ENCODE measurements at places on chromosomes 4 and X.

DNA sequence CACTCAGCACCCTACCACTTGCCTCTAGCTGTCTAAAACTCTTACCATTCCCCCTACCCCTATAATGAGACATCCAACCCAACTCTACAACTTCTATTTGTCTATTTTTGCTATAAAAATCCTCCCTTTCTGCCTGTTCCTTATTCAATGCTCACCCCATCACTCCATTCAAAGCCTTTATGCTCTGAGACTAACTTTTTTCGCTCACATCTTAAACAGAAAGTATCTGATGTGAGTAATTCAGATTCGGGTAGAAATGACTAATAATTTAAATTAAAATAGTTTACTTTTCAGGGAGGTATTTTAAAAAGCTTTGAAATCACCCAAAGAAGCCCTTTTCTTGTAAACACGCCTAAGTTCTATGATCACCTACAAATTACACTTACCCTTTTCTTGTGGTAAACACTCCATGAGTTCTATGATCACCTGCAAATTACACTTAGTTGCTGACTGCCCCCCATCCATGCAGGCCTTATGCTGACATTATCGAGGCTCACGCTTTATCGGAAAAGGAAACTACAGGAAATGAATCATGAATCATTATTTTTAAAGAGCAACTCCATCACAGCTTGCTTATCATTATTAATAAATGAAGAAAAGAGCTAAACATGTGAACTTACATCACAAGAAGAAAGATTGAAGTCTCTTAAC lies 168.7 kb upstream of the PPP1R2C start:
- no peak for DNase-seq

GRCh38 chr4:85681221-85681657 lies 206.3 kb downstream of the ARHGAP24 start:
- no peak for DNase-seq

DNA sequence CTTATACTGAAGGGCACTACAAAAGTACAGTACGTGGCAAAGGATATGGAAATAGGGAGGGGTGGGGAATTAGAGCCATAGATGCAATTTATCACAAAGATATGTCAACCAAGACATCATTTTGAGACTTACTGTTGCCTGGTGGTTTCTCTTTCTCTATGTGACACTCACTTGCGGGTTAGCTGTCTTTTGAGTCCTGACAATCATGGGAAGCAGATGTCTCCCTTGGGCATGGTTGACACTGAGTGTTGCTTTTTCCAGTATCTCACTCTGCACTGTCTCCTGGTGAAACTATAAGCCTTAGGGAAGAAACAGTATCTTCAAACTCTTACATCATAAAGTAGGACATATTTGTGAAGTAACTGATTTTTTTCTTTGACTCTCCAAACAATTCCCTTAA lies 383.5 kb upstream of the LCORL start:
- no peak for DNase-seq

DNA sequence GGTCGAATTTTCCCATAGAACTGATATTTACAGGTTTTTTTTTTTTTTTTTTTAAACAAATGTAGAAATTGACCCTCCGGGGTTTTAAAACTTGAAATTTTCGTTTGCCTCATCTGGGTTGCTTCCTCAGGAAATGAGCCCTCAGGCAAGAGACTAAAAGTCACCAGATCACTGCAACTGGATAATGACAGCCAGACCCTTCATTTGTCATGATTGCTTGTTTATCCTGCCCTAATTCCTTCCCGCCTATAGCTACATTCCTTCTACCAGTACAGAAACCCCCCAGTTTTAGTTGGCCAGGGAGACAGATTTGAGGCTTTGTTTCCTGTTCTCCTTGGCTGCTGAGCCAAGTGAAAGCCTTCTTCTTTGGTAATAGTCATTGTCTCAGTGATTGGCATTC lies 44.0 kb upstream of the IGFBP7 start:
- DNase-seq = no peak

- no peak for DNase-seq
These were observed 4.1 kb downstream of the FOXO4 start for GRCh38 chrX:71099736-71100135.

- no peak for DNase-seq
These were observed 19.9 kb downstream of the MRFAP1 start for GRCh38 chr4:6660430-6660829.

- DNase-seq = no peak
These were observed 26.7 kb downstream of the TBC1D9 start for GRCh38 chr4:140729344-140730049.

- DNase-seq = no peak
These were observed 145.6 kb downstream of the AMELX start for GRCh38 chrX:11438767-11439166.

DNA sequence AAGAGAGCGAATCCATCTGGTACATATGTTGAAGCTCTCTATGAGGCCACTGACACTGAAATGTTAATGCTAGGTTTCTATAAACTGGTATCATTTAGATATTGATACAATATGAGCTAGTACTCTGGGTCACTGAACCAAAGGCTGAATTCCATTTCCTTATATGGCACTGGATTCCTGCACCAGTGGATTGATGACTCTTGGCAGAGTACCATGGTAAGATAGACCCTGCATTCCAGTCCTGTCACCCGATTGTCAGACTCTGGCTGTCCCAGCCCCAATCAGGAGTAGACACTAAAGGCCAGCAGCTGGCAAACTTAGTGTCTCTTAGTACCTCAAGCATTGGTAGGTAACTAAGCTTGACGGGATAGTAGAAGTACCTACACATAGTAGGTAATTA lies 44.0 kb upstream of the EOLA2 start:
- DNase-seq = no peak

GRCh38 chrX:153867139-153867538 lies 18.8 kb downstream of the L1CAM start:
- no peak for DNase-seq

DNA sequence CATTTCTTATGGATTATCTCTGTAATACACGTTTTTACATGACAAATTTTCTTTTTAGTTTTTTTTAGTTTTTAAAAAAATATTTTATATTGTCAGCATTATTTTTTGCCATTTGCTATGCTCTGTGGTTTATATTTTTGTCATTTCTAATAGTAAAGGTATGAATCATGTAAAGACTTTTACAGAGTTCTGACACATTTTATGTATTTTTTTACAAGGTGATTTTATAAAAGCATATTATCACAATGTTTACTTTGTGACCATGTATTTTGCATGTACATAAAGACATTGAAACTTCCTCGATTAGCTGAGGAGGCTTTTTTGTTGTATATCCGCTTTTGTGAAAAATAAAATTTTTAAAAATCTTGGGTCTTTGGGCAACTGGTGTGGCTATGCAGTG lies 1705.1 kb downstream of the PCDH7 start:
- no peak for DNase-seq

GRCh38 chrX:133190877-133191738 lies 27.0 kb downstream of the TFDP3 start:
- DNase-seq = no peak

DNA sequence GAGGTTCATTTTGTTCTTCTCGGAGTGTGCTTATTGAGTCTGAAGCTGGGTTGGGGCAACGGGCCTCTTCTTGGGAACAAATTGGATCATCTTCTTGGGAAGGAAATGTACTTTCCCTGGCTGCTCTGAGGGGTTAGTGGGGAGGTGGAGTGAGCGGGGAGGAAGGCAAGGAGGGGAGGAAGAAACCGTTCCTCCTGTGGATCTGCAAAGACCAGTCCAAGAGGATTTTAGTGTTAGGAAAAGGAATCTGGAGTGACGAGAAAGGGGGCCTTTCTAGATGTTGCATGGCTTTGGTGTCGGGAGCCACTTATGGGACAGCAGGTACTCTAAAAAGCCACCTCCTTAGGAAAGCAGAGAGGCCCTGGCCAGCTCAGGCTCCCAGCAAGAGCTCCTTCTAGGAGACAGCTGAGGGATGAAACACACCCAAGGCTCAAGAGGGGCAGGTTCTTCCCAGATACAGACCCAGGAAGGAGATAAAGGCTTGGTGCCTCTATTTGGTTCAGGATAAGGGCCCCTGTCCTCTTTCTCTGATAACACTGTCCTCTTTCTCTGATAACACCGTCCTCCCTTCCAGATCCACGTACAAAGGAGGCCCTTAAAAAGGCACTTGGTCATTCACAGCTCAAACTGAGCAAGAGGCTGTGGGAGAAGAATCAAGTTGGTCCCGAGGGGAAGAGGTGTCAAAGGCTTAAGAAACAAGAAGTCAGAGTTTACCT lies 451 bp downstream of the SOD3 start:
- no peak for DNase-seq

DNA sequence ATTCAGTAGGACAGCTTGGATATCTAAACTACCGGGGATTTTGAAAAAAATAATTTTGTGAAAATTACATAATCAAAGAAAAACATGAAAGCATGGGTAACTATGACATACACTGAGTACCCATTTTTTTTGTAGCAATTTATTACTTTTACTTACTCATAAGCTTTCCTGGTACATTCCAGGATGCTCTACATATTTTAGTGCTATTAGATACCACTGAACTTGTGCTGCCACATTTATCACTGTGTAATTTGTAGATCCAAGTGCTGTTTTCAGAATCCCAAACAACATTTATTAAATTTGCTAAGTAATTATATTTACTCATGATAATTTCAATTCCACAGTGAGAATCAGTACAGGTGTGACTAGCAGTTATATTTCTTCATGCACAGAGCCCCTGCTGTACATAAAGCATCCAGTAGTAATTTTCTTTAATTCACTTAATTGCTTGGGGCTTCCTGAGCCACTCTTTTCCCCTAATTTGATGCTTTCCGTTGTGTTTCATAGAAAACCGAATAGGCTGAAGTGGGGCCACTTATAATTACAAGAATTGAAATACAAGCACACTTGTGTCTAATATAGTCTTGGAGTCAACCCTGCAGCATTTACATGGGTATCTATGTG lies 2254.4 kb downstream of the ARAP2 start:
- DNase-seq = no peak

DNA sequence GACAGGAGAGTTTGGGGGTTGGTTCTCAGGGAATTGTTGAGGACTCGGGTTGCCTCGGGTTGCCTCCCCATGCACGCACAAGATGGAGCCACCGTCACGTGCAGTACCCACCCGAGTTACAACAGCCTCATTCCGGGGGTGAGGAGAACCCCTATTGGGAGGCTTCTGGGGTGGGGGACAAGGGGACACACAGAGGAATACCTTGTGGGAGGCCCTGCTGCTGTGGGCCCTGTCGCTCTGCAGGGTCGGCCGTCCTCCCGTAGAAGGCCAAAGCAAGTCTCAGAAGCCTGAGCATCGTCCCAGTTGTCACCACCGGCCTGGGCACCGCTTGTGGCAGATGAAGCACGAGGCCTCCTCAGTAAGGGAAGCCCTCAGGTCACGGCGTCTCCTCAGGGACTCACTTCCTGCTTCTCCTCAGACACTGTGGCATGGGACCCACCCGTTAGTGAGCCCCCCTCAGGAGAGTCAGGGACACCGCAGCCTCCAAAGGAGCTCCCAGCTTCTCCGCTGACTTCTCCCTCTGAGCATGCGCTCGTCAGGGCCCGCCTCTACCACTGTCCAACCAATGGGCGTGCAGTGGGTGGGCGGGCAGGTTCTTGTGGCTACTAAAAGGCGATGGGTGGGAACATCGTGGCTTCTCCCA lies at the start of gene CT55:
TSS of gene CT55 (minus strand) at position 522 of the 643 bp plus-strand sequence. CDS start at position 295, 227 bp downstream.
- no peak for DNase-seq

DNA sequence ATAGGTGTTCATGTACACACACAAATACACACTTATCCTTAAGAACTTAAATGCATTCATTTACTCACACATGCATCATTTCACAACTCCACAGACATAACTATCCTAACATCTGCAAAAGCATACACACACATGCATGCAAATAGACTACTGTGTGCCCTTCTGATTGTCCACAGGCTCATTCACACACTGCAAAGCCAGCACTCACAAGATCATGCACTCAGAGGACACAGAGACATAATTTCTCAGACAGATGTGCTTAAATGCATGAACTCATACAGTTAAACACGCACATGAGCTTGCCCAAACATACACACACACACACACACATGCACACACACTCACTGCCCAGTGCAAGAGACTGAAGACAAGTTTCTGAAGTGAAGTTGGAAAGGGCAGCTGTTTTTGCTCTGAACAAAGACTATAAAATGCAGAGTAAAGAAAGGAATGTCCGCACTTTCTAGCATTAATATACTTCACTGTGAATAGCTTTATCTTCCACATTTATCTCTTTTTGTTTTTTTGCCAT lies 1018.0 kb upstream of the HS3ST1 start:
- DNase-seq = no peak

GRCh38 chrX:38864165-38864564 lies 62.9 kb downstream of the MID1IP1 start:
- no peak for DNase-seq

GRCh38 chrX:9340598-9341290 lies 124.1 kb upstream of the TBL1X start:
- peak; percentile 39 for DNase-seq

DNA sequence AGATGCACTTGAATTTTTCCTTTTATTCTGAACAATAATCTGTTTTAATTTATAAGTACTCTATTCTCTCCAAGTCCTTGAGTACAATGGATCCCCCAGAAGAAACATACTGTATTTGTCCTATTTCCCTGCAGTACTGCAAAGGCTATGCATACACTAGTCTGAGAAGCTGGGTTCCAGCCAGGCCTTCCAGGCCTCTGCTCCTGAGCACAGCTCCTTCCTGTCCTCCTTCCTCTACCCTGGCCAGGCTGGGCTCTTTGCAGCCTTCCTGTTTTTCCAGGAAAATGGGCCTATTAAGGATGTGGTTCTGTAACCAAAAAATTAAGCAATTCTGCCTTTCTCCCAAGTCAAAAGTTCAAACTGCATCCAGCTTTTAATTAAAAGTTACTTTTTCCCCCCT lies 68.0 kb upstream of the STIM2 start:
- no peak for DNase-seq

DNA sequence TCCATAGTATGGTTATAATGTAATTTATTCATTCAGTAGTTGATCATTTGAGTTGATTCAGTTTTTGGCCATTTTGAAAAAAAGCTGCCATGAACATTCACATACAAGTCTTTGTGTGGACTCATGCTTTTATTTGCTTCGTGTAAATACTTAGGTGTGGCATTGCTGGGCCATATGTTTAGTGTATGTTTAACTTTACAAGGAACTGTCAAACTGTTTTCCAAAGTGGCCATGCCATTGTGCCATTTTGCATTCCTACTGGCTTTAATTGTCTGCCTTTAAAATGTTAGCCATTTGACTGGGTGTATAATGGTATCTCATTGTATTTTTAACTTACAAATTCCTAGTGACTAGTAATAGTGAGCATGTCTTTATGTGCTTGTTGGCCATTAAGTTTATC lies 8.8 kb downstream of the MTM1 start:
- DNase-seq = no peak

- no peak for DNase-seq
These were observed 231.0 kb downstream of the PRDM5 start for GRCh38 chr4:120691536-120691935.

- no peak for DNase-seq
These were observed 121.3 kb downstream of the GPR143 start for GRCh38 chrX:9644335-9644734.

- no peak for DNase-seq
These were observed 100.5 kb downstream of the CLNK start for GRCh38 chr4:10584042-10584441.

- no peak for DNase-seq
These were observed 857.2 kb upstream of the INTU start for GRCh38 chr4:126775485-126776106.
